ENCODE measurements at places on chromosomes 3 and 15.

GRCh38 chr3:23038471-23038870 is 164.7 kb upstream of the UBE2E2 start:
- DNase-seq = no peak

GRCh38 chr15:57064033-57064432 is 145.6 kb downstream of the TCF12 start:
- DNase-seq = no peak

DNA sequence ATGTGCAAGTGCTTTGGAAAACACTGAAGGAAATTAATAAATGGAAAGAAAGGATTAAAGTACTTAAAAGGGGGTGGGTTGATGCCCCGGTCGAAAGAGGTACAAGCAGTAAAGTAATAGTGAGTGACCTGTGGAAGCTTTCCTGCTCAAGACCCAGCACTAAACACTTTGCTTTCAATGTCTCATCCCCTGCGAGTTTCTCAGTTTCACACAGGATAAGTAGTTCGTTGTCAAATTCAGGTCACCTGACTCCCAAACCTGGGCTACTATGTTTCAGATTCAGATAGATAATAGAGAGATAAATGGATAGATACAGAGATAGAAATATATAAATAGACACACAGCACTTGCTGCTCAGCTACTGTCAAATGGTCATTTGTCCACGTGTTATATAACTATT is 19.6 kb downstream of the STAC start:
- no peak for DNase-seq

- DNase-seq = no peak
These were observed 47.7 kb downstream of the CADPS start for GRCh38 chr3:62827550-62827949.

DNA sequence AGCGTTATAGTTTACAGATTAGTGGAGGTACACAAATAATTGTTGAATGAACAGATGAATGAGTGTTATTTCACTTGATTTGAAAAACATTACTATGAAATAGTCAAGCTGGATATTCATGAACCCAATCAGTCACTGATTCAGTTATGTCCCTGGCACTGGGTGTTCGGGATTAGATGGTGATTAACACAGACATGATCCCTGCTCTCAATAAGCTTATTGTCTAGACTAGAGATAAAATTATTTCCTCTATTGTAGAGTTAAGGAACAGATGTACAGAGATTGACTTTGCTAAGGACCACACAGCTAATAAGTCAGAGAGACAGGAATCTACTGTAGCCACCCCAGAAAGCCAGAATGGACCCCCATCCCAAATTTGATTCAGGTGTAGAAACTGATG is 963 bp downstream of the GRAMD1C start:
- no peak for DNase-seq

All from mesenchymal stem cell (in vitro differentiated cells and primary cell).